Retinal pigment epithelial cell (primary cell): ENCODE measurements at places on chromosomes 2 and 18.

DNA sequence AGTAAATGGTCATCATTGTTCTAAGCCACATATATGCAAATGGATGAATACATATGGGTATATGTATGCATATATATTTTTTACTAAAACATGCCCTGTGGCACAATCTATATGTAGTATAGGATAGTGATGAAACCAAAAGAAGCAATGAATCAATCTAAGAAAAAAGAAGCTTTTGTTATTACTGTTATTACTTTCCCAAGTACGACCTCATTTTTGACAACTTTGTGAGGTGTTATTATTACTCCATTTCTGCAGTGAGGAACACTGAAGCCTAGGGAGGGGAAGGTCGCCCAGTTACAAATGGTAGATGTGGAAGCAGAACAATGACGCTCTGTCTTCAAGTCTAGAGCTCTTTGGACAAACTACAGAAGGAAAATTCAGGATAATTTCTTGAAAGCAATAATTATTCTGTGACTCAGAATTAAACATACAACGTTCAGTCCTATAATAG, 38.3 kb downstream of the STAT4 start:
- no peak for DNase-seq

DNA sequence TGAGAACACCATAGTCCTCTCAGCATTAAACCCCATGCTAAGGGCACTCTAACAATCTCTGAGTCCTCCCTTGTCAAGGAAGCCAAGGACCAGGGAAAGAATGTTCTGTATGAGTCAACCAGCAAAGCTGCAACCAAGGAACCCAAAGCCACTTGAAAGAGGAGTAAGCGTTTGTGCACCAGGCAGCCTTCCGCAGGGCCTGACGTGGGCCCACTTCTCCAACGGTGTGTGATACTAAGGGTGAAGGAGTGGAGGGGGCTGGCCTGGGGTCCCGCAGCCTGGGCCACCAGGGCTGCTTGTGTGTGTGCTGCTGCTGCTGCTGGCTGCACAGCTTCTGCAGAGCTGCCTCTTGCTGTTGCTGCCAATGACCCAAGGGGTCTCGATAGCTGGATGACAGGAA, 30.1 kb upstream of the GALNT14 start:
- DNase-seq = no peak

GRCh38 chr2:239390546-239391285, 10.1 kb downstream of the HDAC4 start:
- no peak for DNase-seq

GRCh38 chr2:150020937-150021673, 433.5 kb upstream of the MMADHC start:
- no peak for DNase-seq

- DNase-seq = no peak
Observed at GRCh38 chr2:56410140-56410539, 226.3 kb downstream of the CCDC85A start.

GRCh38 chr2:4020649-4021048, 317.3 kb downstream of the DCDC2C start:
- DNase-seq = no peak

DNA sequence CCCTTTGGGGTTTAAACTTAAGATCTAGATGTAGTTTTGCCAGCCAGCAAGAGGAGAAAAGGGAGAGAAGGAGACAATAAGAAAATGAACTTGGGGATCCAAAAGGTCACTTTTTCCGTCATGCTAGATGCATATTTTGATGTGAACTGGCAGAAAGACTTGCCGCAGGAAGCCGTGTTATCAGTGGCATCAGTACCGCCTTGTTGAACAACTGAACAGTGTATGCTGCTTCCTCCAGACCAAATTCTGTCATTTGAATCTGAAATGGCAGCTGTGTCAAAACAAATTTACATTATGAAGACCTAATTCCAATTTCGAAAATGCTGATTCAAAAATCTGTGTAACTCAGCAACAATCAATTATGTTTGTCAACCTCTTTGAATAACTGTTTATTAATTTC, 42.1 kb downstream of the TMEM200C start:
- no peak for DNase-seq

- DNase-seq = no peak
Observed at GRCh38 chr2:220424561-220424960, 797.1 kb downstream of the SLC4A3 start.

- no peak for DNase-seq
Observed at GRCh38 chr2:236574424-236575145, 5.0 kb downstream of the ACKR3 start.

GRCh38 chr2:17912266-17912691, 33.8 kb downstream of the KCNS3 start:
- DNase-seq = no peak

GRCh38 chr18:55102501-55102900, 143.2 kb upstream of the CCDC68 start:
- DNase-seq = no peak

DNA sequence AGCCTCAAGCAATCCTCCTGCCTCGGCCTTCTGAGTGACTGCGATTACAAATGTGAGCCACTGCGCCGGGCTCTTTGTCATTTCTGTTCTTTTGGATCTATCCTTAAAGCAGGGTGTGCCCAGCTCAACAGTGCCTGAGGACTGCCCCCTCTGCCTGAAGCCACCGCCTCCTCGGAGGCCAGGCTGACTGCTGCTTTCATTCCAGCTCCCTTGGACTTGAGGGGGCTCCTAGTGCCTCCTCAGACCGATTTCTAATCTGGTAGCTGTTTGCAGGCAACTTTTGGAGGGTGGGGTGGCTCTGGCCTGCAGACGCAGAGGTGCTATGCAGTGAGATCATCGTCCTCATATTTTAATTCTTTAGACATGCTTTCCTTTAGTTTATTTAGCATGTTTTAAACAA, 35.9 kb upstream of the KLF11 start:
- no peak for DNase-seq

- no peak for DNase-seq
Observed at GRCh38 chr2:79292958-79293315, 133.4 kb upstream of the REG3A start.

DNA sequence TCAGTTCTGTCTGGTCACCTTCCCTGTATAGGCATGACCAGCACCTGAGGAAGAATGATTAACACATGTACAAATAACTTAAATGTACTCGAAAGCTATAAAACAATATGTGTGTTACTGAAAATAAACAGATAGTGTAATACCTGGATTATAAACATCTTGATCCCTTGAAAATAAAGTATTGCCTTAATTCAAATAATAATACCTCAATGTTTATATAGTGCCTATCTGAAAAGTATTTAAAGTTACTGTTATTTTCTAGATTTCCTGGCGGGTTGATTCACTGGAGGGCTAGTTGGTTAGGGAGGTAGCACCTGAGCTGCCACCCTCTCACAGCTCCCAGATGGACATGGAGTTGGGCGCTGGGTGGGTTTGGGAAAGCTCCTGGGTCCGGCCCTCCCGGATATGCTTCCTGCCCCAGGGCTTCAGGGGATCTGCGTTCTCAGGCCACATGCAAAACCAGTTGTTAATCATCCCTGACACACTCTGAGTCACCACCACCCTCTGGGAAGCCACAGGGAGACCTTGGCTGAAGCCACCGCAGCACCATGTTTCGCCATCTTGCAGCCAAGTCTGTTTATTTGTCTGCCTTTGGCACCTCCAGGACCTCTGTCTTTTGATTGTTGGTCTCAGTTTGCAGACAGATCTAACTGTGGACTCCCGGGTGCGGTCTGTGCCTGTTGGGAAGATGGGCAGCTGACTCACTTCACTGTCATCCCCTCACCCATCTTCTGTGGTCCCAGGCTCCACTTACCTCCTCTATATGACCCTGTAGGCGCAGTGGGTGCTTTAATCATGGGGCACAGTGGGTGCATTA, 35.3 kb downstream of the RAB31 start:
- peak; percentile 48 for DNase-seq

DNA sequence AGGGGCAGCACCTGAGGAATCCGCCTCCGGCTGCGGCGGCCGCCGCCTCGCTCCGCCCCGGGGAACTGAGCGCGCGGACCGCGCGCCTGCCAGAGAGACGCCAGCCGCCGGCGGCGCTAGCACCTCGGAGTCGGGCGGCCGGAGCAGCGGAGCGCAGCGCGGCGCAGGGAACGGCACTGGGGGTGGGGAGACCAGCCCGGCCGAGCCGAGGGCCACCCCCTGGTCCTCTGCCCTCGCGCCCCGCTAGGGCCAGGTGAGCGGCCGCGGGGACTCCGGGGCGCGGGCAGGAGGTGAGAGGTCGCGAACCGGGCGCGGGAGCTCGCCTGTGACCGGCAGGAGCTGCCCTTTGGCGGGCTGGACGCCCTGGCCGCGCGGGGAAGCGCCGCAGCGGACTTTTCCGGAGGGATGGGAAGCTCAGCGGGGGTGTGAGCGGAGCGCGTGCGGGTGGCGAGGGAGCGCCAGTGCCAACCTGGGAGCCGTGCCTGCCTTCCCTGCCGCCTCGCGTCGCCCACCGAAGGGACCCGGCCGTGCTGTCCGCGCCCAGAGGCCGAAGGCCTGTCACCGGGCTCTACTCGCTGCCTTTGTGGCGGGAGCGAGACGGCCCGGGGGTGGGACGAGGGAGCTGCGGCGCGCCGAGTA, at the start of gene GREB1L:
Gene GREB1L (plus strand): TSS at position 92 of the 639 bp plus-strand sequence. CDS start 141,287 bp downstream, outside the sequence.
- no peak for DNase-seq

DNA sequence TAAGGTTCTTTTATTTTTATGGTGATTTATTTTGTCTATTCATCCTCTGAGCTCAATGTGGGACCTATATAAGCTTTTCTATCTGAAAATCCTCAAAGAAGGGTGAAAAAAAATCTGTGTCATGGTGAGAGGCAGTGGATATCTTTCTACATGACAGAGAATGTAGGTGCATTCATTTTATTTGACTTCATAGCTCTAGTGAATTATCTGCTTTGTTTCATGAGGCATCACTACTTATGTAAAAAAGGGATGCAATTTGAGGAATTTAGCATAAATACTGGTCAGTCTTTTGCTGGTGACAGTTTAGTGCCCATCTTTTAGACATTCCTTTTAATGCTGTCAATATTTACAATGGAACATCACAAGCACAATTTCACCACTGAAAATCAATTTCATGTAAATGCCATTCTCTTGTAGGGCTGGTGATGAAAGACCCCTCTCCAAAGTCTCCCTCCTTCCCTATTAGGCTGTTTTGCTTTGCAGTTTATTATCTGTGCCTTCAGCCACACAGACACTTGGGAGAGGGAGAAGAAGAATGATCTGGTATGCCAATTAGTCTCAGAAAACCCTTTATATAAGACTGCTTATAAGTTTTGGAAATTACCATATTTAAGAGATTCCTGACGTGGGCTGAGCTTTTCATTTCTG, 148.3 kb upstream of the NXPH2 start:
- no peak for DNase-seq

- DNase-seq = no peak
Observed at GRCh38 chr2:1831620-1832367, 87.5 kb upstream of the PXDN start.

GRCh38 chr2:142918624-142919023, 41.2 kb downstream of the KYNU start:
- DNase-seq = no peak

DNA sequence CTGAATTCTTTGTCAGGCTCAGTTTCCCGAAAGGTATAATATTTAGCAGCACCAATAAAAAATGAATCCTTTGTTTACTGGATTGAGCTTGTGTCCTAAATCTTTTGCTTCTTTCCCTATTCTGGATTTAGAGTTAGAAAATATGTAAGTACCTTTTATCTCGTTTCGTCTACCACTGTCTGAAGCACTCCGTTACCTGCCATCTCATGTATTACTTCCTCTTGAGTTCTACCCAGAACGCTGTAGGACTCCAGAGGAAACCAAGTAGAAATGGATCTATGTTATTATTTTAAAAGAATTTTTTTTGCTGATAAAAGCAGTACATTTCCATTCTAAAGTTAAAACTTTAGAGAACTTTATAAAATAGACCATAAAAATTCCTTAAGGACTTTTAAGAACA, 13.5 kb downstream of the ANKRD12 start:
- no peak for DNase-seq

DNA sequence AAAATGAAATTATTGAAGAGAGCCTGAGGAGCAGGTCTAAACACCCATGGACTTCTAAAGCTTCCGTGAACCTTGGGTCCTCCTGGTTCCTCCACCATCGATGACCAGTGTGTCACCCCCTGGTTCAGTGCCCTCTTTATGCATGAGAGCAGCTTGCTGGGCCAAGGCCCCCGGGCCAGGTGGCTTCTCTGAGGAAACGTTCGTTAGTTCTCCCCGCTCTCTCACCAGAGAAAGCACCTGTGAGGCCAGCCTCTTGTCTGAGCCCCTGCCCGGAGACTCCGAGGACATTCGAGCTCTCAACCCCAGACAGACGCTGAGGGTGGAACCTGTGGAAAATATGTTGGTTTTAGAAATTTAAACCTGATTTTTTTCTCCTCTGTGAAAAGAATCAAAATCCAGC, 92.4 kb downstream of the GLI2 start:
- no peak for DNase-seq

GRCh38 chr2:88967844-88968243, 276.4 kb downstream of the RPIA start:
- no peak for DNase-seq

DNA sequence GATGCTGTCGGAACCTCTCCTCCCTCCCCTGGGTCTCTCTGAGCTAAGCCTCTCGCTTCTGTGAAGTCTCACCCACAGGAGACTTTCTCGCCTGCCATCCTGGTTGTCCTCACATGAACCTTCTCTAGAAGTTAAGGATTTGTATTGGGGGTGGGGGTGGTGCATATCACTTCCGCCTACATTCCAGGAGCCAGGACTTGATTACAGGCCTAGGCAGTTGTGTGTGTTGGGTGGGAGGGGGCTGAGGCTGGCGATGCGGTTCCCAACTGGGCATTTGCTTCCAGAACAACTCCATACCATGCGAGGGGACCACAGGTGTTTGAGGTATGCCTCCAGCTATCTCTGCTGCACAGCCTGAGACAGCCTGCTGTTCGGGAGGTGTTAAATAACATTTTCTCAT, 56.8 kb upstream of the MGAT4A start:
- DNase-seq = no peak

DNA sequence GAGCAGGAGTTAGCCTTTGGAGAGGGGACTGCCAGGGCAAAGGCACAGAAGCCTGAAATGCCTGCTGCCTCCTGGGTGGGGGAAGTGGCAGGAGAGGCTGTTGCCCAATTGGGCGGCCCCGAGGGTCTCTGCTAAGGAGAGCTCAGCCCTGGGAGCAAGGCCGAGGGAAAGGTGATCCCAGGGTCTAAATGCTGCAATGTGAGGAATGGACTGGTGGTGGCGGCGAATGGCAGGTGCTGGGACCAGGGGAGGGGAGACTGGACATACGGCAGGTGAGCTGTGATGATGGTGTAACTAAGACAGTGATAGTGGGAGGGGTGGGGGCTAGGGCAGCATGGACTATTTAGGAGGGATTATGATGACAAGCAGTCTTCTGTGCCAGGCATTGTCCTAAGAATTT, 104.0 kb downstream of the DYSF start:
- no peak for DNase-seq

DNA sequence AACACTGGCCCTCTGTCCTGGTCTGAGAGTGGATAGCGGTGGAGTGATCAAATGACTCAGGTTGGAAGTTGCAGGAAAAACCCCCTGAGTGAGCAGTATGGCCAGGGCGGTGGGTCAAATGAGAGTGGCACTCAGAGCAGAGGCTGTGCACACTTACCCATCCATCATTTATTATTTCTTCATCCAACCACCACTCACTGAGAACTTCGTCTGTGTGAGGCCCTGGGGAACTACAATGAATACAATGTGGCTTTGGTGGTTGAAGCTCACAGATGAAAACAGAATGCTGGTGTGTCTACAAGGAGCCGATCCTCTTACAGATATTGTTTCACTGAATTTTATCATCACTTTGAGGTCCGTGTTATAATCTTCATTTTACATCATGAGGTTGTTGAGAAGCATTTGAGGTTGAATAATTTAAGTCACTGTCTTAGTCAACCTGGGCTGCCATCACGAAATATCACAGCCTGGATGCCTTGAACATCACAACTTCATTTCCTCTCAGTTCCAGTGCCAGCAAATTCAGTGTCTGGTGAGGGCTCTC, 73.4 kb upstream of the ID2 start:
- DNase-seq = no peak
